Spleen (tissue), 13 donors: ENCODE measurements at places on chromosomes 2 and 18.

GRCh38 chr2:232406556-232407310 lies at the start of gene ALPG:
Gene ALPG (plus strand): TSS chr2:232406844. CDS start chr2:232406895, 51 bp downstream.
- DNase-seq: no peak

DNA sequence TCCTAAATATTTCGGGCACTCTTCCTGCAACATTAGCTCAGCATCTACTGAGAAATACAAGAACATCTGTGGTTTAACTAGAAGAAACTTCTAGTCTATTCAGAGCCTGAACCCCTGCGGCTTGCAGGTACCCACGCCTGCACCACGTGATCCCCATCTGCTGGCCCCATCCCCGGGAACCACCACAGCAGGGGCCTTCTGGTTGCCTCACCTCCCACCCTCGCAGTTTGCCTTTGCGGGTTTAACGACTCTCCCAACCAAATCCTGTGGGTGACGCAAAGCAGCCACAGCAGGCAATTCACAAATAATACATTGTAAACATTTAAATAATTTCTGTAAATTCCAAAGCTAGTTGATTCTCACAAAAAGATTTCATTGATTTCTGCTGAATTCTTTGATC lies 90.2 kb upstream of the TMEM18 start:
- no peak for DNase-seq

DNA sequence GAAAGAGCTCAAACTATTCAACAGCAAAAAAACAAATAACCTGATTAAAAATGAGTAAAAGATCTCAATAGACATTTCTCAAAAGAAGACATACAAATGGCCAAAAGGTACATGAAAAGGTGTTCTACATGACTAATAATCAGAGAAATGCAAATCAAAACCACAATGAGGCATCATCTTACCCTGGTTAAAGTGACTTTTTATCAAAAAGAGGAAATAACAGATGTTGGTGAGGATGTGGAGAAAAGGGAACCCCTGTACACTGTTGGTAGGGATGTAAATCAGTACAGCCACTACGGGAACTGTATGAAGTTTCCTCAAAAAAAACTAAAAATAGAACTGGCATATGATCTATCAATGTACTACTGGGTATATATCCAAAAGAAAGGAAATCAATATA lies 39.8 kb upstream of the TMEM163 start:
- no peak for DNase-seq

DNA sequence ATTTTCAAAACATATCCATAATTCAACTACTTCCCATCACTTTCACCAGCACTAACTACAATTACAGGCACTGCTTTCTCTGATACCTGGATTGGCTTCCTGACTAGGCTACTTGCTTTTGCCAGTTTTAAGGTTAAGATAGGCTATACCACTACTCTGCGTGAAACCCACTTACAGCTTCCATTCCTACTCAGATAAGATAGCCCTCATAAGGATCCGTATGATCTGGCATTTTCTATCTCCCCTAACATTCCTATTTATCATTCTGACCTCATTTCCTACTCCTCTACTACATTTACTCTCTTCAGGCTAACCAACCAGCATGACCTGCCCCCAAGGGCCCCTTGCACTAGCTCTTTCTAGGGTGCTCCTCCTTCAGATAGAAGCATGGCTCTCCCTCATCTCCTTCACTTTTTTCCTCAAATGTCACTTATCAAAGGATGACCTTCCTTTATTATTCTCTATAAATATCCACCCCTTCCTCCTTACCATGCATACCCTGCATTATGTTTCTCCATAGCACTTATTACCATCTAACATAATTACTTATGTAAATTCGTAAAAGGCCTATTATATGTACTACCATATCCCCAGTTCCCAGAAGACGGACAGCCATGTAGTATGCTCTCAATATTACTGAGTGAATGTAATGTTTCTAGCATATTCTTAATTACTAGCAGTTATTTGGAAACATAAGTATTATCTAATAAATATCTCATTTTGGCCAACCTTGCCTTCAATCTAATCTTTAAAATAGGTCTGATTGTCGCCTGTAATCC lies 4.4 kb downstream of the TIA1 start:
- no peak for DNase-seq

- DNase-seq: no peak
Observed at GRCh38 chr18:22344908-22345670, 72.6 kb downstream of the CTAGE1 start.

DNA sequence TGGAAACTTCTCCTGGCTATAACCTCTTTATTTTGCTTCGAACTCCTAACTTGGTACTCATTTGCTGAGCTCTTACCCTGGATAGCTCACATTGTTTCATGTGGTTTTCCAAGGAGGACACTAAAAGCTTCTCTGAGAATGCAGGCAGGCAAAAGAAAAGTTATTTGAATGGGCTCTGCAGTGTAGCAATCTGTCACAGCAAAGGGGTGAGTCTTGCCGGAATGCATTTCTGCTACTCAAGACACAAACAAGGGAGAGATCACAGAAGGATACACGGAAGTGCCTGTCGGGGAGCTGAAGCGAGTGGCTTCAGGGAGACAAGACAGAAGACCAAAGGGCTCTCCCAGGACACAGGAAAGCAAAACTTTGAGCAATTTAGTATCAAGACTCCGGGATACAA lies 265.4 kb downstream of the SS18 start:
- DNase-seq: no peak

DNA sequence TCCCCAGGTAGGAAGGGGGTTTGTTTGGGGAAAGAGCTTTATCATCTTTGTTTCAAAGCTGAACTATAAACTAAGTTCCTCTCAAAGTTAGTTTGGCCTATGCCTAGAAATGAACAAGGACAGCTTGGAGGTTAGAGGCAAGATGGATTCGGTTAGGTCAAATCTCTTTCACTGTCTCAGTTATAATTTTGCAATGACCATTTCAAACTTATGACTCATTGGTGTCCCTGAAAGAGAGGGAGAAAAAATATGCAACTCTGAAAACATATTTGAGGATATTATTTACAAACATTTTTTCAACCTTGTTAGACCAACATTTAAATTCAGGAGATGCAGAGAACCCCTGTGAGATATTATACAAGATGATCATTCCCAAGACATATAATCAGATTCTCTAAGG lies 95.7 kb downstream of the EFEMP1 start:
- DNase-seq: no peak

GRCh38 chr2:43144263-43144662 lies 82.1 kb downstream of the ZFP36L2 start:
- DNase-seq: no peak

DNA sequence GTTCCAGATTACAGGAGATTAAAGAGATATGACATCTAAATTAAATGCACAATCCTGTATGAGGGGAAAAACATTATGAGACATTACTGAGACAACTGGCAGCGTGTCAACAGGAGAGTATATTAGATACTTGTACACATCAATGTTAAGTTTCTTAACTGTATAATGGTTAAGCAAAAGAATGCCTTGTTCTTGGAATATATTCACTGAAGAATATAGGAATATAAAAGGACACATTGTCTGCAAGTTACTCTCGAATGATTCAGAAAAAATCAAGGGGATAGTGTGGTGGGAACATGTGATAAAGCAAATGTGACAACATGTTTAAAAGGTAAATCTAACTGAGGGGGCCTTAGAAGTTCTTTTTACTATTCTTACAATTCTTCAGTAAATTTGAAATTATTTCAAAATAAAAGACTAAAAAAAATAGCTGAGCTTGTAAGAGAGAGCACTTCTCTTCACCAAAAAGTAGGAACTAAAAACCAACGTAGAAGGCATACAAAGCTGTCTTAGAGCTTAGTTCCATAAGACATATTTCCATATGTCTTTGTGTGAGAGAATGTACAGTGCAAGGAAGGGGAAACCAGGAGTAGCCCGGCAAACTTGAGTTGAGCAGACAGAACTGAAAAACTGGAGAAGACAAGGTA lies 7.5 kb downstream of the WDPCP start:
- no peak for DNase-seq
